Esophagus squamous epithelium (tissue), 5 donors: ENCODE measurements at places on chromosomes 5 and 9.

GRCh38 chr5:144335561-144335960, 164.9 kb downstream of the KCTD16 start:
- DNase-seq = no peak

GRCh38 chr5:61120534-61120933, 41.7 kb downstream of the SMIM15 start:
- DNase-seq = no peak

DNA sequence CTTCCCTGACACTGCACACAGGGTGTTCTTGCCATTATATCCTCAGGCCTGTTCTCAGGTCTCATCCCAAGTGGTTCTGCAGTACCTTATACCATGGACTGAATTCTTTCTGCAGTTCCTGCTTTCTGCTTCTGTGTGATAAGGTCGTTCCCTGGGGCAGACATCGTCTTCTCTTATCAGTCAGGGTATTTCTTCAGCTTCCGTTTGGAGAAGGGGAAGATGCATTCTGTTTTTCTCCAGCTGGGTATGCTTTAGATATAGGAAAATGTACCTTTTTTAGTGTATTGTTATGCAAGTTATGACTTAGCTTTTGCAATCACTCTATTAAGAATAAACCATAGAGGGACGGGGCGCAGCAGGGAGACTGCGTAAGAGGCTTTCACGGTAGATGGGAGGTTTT, 31.1 kb downstream of the RALGPS1 start:
- no peak for DNase-seq

- DNase-seq = no peak
These were observed 1.4 kb downstream of the EFNA5 start for GRCh38 chr5:107669096-107670031.

DNA sequence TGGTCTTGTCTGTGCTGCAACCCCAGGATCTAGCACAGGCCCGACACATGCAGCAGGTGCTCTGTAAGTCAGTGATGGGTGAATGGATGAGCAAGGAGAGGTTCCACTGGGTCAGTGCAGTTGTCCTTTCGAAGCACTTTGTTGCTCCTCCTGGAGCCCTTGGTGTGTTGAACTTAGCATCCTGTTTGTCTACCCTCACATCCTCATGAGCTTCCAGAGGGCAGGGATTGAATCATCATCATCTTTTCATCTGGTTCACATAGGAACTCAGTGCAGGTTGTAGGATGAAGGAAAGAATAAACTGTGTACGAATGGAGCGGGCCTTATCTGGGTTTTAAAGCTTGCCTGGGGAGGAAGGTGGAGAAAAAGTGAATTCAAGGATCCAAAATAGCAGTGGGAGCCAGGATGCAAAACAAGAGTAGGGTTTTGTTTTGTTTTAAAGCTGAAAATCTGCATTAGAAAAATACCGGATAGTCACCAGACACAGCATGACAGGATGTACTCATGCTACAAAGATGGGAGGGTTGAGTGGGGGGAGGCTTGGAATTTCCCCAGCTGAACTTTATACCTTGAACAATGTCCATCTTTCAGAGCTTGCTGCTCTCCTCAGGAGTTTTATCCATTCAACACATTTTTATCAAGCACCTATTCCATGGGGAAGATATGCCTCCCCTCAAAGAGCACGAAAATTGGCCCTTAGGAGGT, 55.8 kb downstream of the PTTG1 start:
- DNase-seq = no peak

DNA sequence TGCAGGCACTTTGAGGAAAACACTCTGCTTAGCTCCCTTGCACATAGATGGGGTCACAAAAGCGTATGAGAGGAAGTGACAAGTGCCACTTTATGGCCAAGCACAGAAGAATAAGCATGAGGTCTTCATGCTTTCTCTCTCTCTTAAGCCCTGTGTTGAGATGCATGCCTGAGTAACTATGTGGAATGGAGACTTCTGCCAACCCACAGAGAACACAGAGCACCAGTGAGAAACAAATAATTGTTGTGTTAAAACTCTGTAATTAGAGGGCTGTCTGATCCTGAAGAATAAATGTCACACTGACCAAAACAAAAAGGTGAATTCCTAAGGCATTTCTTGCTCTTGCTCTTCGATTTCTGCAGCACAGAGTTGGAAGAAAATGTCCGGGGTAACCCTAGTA, 488.5 kb downstream of the CTNND2 start:
- DNase-seq = no peak

- no peak for DNase-seq
These were observed 47.4 kb downstream of the SLC28A3 start for GRCh38 chr9:84293001-84293798.

DNA sequence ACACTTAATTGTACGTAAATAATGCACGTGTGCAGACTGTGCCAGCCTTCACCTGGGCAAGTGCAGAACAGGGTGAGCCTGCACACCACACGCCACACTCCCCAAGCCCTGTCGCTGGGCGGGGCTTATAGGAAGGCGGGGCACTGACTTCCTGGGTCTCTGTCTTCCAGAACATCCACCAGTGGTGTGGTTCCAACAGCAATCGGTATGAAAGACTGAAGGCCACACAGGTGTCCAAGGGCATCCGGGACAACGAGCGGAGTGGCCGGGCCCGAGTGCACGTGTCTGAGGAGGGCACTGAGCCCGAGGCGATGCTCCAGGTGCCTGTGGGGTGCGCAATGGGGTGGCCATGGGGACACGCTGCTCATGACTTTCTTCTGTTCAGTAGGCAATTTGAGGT, 44.2 kb downstream of the GSN start:
- no peak for DNase-seq

DNA sequence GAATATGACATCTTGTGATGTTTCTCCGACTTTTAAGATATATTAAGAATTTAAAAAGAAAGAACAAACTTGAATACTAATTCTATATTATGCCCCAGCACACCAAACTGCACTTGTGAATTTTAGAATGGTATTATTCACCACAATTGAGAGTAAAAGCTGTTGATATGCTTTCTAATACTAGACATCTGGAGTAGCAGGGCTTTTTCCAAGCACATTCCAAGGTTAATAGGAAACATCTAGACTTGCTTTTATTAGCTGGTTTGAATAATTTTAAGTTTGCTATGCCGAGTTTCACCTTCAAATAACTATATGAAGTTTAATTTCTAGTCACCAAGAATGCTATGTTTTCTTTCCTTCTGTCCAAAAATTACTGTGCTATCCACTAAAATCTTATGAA, 13.5 kb downstream of the NREP start:
- no peak for DNase-seq

DNA sequence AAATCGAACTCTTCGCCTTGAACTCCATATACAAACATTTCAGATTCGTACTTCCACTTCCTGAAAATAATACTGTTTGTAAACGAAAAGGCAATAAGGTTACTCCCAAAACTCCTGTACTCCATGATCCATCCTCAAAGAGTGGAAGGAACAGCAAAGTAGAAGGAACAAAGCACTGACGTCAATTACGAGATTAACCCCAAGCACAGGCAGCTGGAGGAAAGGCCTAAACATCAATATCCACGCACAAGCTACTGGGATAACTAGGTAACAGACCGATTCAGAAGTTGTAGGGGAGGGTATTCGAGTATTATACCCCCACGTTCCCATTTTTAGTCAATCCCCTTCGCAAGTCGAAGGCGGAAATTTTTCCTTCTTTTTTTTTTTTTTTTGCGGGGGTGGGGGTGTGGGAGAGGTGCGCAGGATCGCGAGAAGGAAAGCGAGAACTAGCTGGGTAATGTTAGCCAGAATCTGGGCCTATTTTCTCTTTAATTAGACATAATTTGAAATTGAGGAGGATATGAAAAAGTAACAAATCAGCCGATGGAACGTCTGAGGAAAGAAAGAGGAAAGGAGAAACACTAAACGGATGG, 909 bp downstream of the AFF4 start:
- no peak for DNase-seq
